Activated CD4-positive, alpha-beta T cell treated with anti-CD3 and anti-CD28 coated beads, Interleukin-2, amount 10 ng/mL, durations not matched to agents 24 days and 14 days (primary cell): ENCODE measurements at places on chromosomes 12 and 14.

GRCh38 chr12:85775091-85775490 lies 61.1 kb downstream of the RASSF9 start:
- DNase-seq, result no peak

DNA sequence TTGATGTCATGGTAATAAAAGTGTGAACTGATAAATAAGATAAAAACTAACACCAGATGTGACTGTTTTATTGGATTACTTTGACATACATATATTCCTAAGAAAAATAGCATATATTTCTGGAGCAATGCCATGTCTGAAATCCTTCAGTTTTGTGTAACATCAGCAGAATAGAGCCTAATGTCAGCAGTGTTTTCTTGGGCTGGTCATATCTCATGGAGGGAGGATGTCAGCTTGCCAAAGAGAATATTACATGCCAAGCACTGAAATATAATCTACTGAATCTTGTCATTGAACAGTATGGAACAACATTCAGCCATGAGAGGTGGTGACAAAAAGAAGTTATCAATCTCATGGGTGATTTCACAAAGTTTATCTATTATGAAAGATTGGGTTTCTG lies 220.3 kb downstream of the KLHL28 start:
- DNase-seq, result no peak

GRCh38 chr14:64092940-64093339 lies 201.2 kb downstream of the ESR2 start:
- DNase-seq, result no peak

DNA sequence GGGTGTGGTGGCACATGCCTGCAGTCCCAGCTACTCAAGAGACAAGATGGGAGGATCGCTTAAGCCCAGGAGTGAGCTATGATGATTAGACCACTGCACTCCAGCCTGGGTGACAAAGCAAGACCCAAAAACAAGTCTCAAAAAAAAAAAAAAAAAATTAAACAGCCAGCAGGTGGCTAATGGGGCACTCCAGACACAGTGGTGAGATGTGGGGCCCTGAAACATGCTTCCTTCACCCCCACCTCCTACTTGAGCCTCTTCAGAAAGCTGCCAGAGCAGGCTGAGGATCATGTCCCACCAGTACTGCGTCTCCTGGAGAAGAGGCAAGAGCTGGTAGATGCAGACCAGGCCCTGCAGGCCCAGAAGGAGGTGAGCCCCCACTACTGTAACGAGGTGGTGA lies 2.1 kb downstream of the CFAP73 start:
- DNase-seq, result no peak

GRCh38 chr12:123445388-123446332 lies 9.2 kb upstream of the RILPL2 start:
- no peak for DNase-seq
